T-helper 2 cell (primary cell): ENCODE measurements at places on chromosomes 6 and 20.

DNA sequence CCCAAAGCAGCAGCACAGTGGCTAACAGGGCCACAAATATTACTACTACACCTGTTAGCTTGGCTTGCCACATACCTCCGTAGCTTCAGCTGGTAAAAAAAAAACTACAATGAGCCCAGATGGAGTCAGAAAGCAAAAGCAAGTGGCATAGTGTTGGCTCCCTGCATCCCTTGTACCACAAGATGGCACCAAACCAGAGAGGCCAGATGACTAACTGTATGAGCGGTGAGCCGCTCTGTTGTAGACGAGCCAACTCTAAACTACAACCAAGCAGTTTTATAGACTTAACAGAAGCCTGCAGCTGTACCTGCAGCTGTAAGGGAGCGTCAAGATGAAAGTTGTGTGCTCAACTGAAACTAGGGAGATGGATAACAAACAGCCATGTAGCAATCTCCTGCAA, 84.5 kb upstream of the MCHR2 start:
- DNase-seq: no peak

- no peak for DNase-seq
These were observed 4.0 kb downstream of the SOD2 start for GRCh38 chr6:159689001-159689400.

DNA sequence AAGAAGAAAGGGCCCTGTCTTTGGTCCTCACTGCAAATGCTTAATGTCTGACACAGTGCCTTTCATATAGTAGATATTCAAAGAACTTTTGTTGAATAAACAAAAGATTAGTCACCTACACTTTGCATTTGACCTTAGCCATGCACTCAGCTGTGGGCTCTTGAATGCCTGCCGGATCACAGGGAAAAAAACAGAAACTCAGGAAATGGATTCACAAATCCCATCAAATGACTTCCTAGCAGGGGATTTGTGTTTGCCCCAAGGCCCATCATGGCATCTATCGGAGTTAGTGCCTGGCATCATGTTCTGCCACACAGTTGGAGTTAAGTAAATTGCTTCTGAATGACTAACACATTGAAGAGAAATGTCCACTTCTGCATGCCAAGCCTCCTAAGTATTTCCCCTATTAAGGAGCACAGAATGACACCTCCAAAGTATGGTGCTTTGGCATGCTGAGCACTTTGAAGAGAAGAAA, 72.3 kb upstream of the DST start:
- no peak for DNase-seq

- no peak for DNase-seq
These were observed 184.1 kb downstream of the MTFR2 start for GRCh38 chr6:136066005-136066404.

DNA sequence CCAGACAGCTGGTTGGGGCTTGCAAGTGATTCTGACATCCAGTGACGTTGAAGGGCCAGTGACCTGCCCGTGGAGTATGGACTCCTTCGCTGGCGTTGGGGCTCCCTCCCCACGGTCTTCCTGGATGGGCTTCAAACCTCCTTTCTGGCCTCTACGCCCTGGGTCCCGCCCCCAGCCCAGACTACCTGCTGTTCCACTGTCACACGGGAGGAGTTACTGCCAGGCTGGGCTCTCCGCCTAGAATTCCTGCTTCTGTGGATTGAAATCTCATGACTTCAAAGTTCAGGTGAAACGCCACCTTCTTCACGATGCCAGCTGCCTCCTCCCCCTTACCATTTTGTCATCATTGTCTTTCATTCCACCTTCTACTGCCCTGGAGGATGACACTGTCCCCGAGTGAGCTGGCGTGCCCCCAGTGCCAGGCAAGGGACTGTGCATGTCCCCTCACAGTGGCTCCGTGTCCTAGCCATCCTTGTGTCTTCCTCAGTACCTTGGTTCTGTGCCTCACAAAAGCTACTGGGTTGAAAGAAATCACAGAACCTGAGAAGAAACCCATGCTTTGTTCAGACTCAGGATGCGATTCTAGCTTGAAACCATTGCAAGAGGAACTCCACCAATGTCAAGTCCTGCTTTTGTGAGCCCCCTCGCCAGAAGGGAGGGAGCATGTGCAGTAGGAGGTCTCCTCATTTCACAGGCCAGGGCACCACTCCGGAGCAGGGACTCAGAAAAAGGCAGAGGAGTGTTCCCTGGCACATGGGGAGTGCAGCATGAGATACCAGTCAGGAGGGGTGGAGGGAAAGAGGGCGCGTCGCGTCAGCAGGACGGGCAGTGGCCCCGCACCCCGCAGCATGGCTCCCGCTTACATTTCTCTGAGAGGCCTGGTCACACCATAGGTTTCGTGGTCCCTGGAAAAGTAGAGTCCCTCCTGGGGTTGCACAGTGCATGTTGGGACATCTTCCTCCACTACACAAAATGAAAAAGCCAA, 11.0 kb upstream of the IRF4 start:
- DNase-seq: no peak

- DNase-seq: no peak
These were observed 4.3 kb downstream of the FAXC start for GRCh38 chr6:99345164-99345563.

GRCh38 chr6:74208239-74208638, 512.2 kb downstream of the CD109 start:
- no peak for DNase-seq
